ENCODE measurements at places on chromosomes 5 and 9.

GRCh38 chr5:22354956-22355355 is 498.2 kb downstream of the CDH12 start:
- DNase-seq, result no peak

GRCh38 chr9:120473608-120474007 is 106.4 kb downstream of the CDK5RAP2 start:
- DNase-seq, result no peak

DNA sequence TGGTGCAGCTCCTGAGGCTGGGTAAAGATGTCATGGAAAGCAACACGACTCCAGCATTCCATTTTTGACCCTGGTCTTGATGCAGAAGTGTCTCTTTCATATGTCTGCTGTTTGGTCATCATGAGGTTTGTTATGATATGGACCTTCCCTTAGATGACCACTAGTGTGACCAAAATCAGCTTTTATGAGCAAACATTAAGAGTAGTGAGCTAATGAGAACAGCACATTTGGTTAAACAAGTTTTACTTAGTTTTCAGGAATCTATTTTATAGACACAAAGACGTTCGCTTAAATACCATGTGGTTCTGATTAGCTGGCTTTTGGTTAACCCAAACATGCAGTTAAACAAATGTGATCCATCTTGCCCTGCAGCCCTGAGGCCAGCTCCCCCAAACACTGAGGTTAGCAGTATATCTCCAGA is 56.7 kb upstream of the ACTBL2 start:
- DNase-seq, result no peak

GRCh38 chr5:6786786-6787495 is 73.7 kb downstream of the TENT4A start:
- DNase-seq, result no peak

DNA sequence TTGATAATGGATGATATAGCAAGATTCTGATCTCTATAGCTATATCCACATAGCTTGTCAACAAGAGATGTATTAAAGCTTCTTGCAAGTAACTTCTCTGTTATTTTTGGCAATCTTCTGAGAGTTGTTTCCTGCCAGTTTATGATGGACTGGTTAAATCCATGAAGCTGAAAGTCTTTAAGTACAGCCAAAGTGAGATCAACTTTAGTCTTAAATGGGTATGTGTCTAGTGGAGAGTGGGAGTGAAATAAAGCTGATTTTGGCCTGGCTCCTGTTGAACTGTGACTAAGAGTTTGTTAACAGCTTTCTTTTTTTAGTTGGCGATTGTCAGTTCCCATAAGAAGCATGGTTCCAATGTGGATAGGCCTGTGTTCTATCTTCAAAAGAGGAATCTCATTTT is 350.9 kb upstream of the PCSK5 start:
- DNase-seq, result no peak

DNA sequence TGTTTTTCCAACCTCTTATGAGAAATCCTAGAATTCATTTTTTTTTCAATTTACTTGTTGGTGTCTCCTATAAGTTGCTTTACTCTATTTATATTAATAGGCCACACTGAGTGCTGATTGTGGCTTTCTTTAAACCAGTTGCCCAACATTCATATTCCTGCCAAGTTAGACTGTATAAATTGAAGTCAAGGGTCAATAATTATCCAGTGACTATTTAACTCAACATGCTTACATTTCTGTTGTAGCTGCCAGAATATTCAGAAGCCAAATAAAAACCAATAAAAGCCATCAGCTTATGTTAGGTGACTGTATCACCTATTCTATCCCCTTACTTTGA is 169.0 kb downstream of the PTPRD start:
- no peak for DNase-seq

DNA sequence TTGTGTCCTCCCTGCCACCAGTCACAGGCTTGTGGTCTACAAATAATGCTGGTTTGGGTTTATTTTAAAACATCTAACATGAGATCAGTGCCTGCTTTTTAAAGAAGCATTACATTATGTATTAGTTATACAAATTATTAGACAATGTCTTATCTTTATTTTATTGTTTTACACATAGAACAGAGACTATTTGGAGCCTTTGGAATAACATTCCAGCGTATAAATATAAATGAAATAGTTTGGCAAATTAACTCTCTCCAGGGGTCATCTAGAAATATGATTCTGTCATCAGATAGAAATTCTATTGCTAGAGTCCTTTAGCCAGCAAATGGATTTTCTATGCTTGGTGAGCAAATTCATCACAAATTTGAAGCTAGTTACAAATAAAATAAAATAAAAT is 22.4 kb downstream of the MAP1B start:
- no peak for DNase-seq

GRCh38 chr5:159386028-159386711 is 55.9 kb upstream of the IL12B start:
- DNase-seq, result no peak

DNA sequence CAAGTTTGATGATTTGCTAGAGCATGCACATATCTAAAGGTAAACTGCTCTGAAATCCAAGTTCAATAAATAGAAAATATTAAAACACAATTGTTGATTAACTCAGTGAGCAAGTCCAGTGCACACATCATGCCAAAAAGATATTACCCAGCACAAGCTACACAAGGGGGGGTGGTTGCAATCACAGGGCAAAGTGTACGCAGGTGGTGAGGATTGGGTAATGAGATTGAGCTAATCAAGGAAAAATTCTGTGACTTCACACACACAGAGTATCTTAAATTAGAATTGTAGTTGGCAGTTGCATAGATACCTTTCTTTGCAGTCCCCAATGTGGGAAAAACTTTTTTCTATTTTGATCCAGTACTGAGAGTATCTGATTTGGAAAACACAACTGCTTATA is 156.1 kb upstream of the NTRK2 start:
- DNase-seq, result no peak

DNA sequence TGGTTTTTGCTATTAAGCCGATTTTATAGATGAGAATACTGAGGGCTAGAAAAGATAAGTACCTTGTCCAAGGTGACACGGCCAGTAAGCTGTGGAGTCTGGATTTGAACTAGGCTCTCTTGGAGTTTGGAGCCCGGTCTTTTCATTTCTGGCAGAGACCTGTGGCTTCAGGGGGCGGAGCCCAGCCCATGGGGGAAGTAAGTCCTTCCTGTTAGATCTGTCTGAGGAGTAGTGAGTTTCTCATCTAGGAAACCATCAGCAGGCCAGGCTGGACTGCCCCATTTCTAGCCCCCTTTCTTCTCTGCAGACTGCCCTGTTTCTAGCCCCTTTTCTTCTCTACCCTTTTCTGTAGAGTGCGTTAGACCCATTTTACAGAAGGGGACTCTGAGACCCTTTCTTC is 521 bp upstream of the PTGS1 start:
- no peak for DNase-seq

DNA sequence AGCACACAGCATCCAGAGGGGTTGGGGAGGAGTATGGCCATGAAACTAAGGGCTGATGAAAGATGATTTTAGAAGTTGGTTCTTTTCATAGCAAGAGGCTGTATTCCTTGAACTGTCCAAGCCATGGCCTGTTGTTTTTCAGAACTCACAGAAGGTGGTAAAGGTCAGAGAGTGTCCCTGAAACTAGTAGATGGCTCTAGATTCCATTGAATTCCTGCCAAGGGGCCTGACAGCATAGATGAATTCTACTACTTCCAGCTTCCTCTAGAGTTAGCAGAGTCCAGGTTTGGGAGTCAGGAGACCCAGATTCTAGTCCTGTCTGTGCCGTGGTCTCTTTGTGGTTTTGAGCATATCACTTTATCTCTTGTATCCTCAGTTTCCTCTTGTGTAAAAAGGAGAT is 101.6 kb downstream of the GRIA1 start:
- no peak for DNase-seq

DNA sequence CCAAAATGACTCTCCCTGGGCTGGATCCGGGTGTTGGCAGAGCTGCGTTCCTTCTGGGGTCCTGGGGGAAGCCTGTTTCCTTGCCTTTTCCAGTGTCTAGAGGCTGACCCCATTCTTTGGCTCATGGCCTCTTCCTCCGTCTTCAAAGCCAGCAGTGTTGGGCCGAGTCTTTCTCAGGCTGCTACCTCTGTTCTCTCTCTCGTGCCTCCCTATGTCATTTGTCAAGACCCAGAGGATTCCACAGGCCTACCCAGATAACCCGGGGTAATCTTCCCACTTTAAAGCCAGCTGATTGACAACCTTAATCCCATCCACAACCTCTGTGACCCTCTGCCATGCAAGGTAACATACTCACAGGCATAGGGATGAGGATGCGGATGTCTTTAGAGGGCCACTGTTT is 55.0 kb upstream of the KCNMB1 start:
- no peak for DNase-seq

DNA sequence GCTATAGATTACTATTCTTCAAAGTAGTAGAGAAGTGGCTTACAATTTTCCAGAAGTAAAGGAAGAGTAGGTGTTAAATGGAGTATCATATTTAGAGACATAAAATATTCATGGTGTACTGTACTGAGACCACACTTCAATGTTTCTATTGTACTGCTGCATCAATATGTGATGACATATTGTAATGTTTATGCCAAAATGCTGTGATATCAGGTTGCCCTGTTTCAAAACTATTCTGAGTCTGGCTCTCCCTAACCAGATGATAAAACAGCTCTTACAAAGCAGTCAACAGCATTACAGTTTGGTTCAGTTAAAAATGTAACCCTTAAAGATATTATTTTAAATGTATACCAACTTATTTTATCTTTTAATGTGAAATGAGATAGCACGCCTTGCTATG is 30.8 kb upstream of the ACOT12 start:
- DNase-seq, result no peak

DNA sequence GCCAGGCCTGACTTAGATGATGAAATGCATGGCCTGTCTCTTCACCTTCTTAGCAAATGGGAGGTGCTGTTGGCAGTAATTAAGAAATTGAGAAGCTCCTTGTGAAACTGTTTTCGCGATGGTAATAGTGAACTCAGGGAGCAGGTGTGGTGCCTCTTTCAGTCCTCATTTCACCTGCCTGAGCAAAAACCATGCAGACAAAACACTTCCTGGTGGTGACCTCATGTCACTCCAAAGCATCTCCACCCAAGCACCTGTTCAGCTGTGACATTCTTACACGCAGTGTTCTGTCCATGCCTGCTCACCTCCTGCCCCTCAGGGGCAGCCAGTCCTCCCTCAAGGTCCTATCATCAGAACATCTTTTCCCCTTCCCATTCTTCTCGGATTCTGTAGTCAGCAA is 146.5 kb downstream of the CD180 start:
- DNase-seq, result no peak

GRCh38 chr5:103674739-103675138 is 112.2 kb upstream of the NUDT12 start:
- no peak for DNase-seq

- peak; percentile 19 for DNase-seq
Measured at GRCh38 chr9:90219548-90220118, 423.0 kb downstream of the DIRAS2 start.

DNA sequence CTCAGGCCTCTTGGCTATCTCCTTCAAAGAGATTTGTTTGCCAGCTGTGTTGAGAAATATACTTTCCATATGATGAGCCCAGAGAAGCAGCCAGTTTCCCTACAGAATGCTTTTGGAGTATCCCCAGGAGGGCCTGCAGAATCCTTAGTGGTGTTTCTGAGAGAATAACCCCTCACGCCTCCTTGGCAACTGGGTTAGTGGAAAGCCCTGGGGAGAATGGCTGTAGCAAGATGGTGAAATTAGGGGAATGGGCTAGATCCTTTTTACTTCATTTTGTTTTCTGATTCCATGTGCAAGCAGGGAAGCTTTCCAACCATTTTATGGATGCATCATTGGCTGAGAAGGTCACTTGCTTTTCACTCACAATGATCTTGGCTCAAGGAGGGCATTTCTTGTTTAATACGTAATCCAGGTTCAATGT is 364.6 kb downstream of the DMRT2 start:
- DNase-seq, result no peak

DNA sequence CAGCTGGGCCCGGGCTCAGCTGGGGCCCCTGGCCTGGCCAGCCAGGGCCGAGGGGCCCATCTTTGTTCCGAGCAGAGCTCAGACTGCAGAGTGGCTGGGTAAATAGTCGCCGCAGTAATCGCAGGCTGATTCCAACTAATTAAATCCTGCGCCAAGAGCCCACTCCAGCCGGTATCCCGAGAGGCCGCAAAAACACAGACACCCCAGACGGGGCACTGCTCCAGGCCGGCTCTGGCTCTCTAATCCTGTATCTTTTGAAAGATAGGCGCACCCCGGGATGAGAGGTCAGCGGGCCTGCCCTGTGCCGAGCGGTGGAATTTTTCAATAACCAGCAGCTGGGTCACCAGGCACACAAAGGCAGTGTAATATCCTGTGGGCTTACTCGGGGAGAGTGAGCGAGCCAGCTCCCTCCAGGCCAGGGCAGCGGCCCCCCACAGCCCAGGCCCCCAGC is 57.7 kb downstream of the LMX1B start:
- no peak for DNase-seq

- no peak for DNase-seq
Measured at GRCh38 chr5:14211818-14212803, 69.0 kb downstream of the TRIO start.

DNA sequence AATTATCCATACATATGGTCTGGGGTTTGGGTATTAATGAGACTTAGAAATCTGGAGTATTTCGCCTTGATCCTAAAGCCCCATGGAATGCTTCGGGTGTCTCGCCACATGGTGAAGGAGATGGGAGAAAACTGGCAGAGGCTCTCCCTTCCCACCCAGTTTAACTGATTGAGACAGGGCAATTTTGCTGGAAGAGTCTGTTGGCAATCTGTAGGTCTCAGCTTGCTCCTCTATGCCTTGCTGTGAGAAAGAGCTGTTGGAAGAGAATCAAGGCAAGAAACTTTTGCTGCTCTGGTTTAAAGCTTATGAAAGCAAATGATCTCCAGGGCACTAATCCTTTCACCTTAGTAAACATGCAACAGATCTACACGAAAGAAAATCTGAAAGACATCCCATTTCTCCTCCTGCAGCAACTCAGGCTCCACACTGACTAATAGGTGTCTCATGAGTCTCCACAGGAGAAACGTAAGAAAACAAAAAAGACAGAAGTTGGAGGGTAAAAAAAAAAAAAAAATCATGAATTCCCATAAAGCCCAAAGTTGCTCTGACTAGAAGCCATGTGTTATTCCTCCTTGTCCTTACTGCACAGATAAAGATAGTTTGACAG is 369.9 kb downstream of the EFNA5 start:
- DNase-seq, result no peak

GRCh38 chr5:58439094-58439644 is 20.7 kb downstream of the PLK2 start:
- no peak for DNase-seq

DNA sequence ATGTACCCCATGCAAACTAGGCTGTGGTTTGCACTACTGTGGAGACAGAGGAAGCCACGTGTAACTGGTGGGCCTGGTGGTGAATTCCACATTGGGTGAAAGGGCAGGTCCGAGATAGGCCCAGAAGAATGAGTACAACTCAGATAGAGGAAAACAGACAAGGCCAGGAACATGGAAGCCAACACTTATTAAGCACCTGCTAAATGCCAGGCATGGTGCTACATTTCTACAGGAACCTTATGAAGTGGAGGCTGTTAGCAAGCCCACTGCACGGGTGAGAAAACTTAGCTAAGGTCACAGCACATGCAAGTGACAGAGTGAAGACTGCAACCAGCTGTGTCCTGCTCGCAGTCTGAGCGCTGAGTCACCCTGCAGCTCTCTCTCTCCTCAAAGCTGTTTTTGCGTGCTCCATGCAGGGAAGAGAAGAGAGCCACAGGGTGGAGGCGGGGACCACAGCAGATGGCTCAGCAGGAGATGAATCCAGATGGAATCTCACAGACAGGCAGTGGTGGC is 65.5 kb upstream of the SPTLC1 start:
- DNase-seq, result no peak

Measured in activated CD4-positive, alpha-beta T cell treated with anti-CD3 and anti-CD28 coated beads, Interleukin-2, amount 50 U/mL, for 1 hour (primary cell).